AG20443 (cell line): ENCODE measurements at places on chromosomes 13 and 19.

GRCh38 chr13:103349211-103349980 is 283.2 kb upstream of the SLC10A2 start:
- DNase-seq = no peak

- DNase-seq = no peak
Measured at GRCh38 chr13:111533900-111534683, 213.7 kb downstream of the TEX29 start.

DNA sequence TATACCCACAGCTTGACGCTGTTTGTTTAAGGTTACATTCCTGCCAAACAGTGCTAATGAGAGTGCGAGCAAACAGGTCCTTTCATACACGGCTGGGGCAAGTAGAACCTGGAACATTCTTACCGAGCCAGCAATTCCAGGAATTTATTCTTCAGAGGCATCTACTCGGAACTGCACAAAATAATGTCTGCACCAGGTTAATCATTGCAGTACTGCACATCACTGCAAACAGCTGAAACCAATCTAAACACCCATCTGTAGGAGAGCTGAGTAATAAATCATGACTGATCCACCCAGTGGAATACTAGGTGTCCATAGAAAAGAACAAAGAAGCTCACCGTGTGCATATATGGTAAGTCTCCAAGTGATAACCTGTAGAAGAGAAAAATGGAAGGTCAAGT is 1.2 kb upstream of the ZNF579 start:
- DNase-seq = no peak

GRCh38 chr13:105177265-105177900 is 1358.1 kb downstream of the EFNB2 start:
- no peak for DNase-seq

- DNase-seq = no peak
Measured at GRCh38 chr13:82187227-82187626, 1695.0 kb downstream of the SLITRK1 start.

- peak; percentile 13 for DNase-seq
Measured at GRCh38 chr13:30615866-30616541, 1.7 kb upstream of the USPL1 start.

GRCh38 chr19:46670813-46671212 is 9.8 kb upstream of the DACT3 start:
- peak; percentile 34 for DNase-seq
